ENCODE measurements at places on chromosomes 5 and 9.

- no peak for DNase-seq
Measured at GRCh38 chr5:127943061-127943371, 140.6 kb upstream of the SLC12A2 start.

DNA sequence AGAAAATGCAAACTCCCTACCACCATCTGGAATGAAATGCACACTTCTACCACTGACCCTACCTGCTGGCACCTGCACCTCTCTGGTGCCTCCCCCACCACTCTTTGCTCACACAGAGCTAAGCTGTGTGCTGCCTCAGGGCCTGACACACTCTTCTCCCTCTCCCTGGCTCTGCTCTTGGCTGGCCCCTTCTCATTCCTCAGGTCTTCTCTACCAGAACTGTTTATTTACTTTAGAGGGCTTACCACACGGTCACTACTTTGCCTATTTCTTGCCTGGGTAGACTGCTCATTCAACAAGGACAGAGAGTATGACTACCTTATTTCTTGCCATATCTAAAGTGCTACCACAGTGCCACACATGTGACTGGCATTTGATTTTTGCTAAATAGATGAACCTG, 3.3 kb downstream of the REEP5 start:
- DNase-seq = no peak

GRCh38 chr9:115254287-115255180, 136.6 kb upstream of the TNC start:
- no peak for DNase-seq

DNA sequence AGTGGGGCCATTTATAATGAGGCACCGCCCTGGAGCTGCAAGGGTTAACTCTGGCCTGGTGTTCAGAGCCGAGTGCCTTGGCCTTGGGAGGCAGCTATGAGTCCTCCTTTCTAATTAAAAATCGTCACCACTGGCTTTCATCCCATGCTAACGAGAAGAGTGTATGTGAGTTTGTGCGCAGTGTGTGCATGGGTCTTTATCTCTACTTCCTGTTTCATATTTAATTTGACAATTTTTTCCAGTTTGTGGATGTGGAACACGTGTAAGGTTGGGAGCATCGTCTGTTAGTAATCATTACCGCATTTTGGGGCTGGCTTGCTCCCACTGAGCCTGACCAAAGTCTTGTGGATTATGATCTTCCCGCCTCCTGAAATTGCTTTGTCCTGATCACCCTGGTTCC, 76.4 kb downstream of the NDFIP1 start:
- DNase-seq = no peak

- DNase-seq = no peak
Measured at GRCh38 chr5:51559339-51559738, 176.1 kb downstream of the ISL1 start.

- DNase-seq = no peak
Measured at GRCh38 chr9:123346026-123346425, 10.0 kb upstream of the CRB2 start.

GRCh38 chr5:105501315-105501714, 1938.7 kb upstream of the NUDT12 start:
- no peak for DNase-seq

DNA sequence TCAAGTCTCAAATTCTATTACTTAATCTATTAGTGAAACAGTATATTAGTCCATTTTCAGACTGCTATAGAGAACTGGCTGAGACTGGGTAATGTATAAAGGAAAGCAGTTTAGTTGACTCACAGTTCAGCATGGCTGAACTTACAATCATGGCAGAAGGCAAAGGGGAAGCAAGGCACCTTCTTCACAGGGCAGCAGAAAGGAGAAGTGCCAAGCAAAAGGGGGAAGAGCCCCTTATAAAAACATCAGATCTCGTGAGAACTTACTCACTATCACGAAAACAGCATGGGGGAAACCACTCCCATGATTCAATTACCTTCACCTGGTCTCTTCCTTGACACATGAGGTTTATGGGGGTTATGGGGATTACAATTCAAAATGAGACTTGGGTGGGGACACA, 67.9 kb upstream of the CHSY3 start:
- DNase-seq = no peak

All from T-helper 1 cell (primary cell).